Activated gamma-delta T cell treated with Interleukin-2 at 50 U/mL for 16 hours (primary cell): ENCODE measurements at places on chromosomes 11 and 22.

GRCh38 chr11:37506531-37506930, 908.5 kb upstream of the RAG2 start:
- no peak for DNase-seq

GRCh38 chr11:132126973-132127899, 756.8 kb downstream of the NTM start:
- DNase-seq = no peak

- DNase-seq = no peak
Observed at GRCh38 chr22:39138357-39138997, 14.0 kb downstream of the CBX7 start.

GRCh38 chr11:17743026-17743807, 8.6 kb downstream of the KCNC1 start:
- no peak for DNase-seq

DNA sequence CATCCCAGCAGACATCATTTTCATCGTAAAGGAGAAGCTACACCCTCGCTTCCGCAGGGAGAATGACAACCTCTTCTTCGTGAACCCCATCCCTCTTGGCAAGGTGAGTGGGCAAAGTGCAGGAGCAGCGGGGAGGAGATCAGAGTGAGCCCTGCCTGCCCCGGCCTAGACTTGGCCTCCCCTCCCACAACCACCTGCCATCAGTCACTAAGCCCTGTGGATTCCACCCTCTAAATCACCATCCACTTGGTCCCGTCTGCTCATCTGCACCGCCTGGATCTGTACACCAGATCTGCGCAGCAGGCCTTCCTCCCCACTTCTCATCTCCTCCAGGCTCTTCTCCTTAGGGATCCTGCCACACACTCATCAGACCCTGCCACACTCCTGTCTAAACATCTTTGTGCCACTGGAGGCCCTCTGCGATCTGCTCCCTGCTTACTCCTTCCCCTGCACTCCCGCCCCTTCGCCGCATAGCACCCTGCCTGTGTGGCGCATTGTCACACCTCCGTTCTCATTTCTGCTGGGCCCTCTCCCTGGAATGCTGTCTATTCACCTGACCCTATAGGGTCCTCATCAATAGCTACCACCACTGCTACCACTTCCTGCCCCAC, 14.2 kb downstream of the UCP2 start:
- no peak for DNase-seq
